ENCODE measurements at places on chromosomes 2 and 18.

GRCh38 chr2:223057569-223057968 is 5.6 kb downstream of the KCNE4 start:
- DNase-seq = no peak

DNA sequence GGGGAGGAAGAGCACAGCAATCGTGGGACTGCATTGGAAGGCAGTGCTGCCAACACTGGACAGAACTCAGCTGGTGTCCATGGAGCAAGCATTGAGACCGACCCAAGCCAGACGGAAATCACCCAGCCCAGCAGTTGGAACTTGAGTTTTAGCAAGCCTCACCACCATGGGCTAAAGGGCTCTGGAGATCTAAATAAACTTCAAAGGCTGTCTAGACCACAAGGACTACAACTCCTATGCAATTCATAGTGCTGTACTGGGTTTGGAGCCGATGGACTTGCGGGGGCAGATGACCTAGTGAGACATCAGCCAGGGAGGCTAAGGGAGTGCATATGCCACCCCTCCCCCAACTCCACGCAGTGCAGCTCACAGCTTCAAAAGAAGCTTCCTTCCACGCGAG is 243.6 kb upstream of the SLC39A10 start:
- no peak for DNase-seq

DNA sequence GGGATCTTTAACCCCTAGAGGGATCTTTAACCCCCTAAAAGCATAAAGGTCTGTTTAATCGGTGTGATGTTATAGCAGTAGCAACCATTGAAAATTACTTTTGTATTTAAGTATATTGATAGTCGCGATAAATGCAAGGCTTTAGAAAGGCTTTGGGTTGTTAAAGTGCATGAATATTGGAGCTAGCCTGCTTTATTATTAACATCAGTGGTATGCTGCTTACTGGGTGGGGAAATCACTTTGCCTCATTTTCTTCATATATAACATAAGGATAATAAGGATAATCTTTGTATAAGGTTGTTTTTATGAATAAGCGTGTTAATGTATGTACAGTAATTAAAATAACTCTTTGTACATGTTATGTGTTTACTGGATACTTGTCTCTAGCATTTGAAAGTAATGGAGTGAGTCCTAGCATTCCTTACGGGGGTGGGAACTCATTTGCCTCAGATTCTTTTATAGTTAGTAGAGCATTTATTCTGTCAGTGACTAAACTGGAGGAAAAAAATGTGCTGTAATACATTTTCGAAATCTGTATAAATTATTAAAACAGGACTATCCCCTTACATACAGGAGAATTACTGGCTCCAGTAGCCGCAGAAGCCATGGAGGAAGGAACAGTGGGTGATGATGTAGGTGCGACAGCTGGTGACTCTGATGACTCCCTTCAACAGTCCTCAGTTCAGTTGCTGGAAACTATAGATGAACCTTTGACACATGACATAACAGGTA is 122.2 kb downstream of the BIRC6 start:
- DNase-seq = no peak

DNA sequence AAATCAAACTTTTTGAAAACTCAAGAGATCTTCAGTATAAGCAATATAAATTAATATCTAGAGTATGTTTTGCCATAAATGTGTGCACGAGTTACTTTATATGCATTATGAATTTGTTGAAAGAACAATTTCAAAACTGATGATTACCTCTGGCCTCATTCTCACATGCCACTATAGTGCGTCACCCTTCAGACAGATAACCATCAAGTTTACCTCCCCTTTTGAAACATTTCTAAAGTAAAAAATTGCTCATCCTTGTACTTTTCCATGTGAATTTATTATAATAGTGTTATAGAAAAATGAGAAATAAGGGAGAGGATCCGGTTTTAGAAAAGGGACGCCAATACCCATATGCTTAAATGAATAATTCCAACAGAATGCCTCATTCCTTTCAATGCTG is 38.3 kb downstream of the ZEB2 start:
- no peak for DNase-seq

DNA sequence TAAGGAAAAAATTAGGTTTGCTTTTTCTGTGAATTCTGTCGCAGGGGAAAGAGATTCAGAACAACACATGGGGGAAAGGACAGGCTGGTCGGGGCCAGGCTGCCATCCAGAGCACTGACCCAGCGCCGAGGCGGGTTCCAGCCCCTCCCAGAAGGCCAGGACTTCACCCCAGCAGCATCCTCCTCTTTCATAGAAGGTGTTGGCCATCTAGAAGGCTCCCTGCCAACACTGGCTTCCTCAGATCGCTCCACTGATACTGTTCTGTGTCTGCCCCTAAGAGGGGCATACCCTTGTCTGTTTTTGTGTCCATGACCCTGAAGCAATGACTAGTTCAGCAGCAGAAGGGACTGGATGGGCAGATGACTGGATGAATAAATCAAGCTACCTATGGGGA is 144.5 kb downstream of the HDAC4 start:
- no peak for DNase-seq

- peak; percentile 70 for DNase-seq
Measured at GRCh38 chr2:236180831-236181453, 12.8 kb upstream of the GBX2 start.

GRCh38 chr2:241068136-241068941 is 33.7 kb downstream of the MTERF4 start:
- DNase-seq = no peak
